Stimulated activated CD4-positive, alpha-beta T cell treated with anti-CD3 and anti-CD28 coated beads, Interleukin-12 subunit alpha, Interleukin-12 subunit beta, amount 100 ng/mL, for 24 hours (primary cell): ENCODE measurements at places on chromosomes 13 and 19.

GRCh38 chr19:49677231-49677900 is at the start of gene PRMT1:
Gene PRMT1 (plus strand): TSS chr19:49677271. CDS start chr19:49677281, 10 bp downstream.
- DNase-seq: no peak

GRCh38 chr13:23794267-23795161 is 94.7 kb downstream of the MIPEP start:
- no peak for DNase-seq

DNA sequence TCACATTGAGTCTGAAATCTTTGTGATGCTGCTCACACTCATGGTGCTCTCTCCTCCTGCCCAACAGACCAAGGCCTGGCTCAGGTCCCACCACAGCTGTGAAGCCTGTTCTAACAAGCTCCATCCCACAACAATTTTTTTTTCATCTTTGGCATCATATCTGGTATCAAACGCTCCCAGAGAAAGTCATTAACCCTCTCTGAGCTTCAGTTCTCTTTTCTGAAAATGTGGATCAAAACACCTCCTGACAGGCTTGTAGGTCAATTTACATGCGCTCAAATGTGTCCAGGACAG is 224.4 kb downstream of the LACC1 start:
- DNase-seq: no peak

DNA sequence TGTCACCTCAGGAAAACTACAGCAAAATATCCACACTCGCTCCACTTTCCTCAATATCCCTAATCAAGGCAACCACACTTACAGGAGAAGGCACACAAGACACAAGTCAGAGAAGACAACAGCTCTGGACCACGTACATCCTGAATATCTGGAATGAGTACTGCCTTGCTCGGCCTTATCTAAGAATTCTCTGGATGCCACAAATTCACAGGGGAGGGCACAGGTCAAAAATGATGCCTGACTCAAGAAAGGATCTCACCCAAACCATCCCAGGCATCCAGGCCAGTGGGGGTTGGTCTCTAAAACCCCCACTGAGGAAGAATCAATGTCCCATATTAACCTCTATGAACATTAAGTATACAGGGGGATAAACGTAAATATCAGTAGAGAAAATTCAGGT is 29.9 kb downstream of the ATP7B start:
- no peak for DNase-seq

DNA sequence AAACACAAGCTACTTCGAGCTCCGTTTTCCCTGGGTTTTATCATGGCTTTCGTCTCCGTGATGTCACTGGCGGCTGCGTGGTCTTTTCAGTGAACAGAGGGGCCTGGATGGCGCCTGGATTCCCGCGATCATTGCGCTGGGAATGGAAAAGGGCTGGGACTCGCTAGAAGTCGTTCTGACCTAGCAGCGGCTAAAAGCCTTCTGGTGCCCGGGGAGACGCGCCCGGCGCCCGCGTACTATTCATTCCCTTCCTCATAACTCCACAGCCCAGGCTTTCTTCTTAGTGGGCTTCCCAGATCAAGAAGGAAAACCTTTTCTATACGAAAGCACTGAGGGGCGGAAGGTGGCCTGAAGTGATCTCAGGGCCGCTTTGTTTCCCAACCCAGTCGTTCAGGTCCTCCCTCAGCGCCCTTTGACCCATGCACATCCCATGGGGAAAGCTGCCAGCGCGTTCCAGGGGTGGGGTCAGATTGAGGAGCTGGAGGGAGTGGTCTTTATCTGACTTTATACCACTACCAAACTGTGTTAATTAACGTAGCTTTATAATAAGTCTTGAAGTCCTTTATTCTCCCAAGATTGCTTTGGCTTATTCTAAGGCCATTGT is 96.6 kb downstream of the ELF1 start:
- no peak for DNase-seq

DNA sequence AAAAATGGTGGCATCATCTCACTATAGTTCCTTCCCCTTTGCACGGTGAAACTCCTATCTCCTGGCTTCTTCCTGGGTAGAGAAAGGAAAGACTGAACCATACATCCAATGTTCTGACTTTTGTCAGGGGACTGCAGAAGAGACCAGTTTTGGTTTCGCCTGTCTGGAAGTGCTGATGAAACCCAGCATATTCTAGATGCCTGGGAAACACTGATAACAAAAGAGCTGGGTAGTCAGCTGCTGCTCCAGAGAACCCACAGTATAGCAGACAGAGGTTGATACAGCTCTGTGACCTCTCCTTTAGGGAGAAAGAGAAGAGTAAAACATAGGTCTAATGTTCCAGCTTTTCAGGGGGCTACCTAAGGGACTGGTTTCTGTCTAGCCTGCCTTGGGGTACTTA is 695.3 kb downstream of the DIAPH3 start:
- DNase-seq: no peak

DNA sequence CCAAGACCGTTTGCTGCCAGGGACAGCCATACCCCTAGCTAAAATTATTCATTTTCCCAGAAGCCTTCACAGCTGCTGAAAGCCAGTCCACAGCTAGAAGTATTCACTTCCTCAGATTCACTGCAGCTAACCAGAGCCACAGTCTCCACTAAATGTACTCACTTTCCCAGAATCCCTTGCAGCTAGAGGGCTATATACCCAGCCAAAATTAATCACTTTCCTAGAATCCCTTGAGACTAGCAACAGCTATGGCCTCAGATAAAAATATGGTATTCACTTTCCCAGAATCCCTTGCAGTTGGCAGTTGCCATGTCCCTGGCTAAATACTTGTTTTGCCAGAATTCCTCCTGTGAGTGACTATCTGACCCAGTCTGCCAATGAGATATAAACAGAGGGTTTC is 13.8 kb upstream of the MEIS3 start:
- no peak for DNase-seq

DNA sequence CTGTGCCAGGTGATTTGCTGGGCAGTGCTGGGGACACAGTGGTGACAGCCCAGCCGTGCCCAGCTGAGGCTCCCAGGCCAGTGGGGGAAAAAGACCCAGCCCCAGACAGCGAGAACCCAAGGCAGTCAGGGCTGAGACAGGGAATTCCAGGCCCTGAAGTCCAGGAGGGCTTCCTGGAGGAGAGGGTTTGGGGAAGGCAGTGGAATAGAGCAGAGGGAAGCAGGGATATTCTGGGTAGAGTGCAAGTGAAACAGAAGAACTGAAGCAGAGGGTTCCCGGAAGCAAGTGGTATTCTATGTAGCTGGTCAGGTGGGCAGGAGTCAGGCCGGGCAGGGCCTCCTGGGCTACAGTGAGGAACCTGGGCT is 1.3 kb upstream of the CEACAM16 start:
- DNase-seq: no peak

- DNase-seq: peak; percentile 63
Observed at GRCh38 chr19:10603084-10603872, 16.2 kb upstream of the AP1M2 start.

GRCh38 chr19:28737021-28737895 is 475.7 kb downstream of the UQCRFS1 start:
- no peak for DNase-seq

DNA sequence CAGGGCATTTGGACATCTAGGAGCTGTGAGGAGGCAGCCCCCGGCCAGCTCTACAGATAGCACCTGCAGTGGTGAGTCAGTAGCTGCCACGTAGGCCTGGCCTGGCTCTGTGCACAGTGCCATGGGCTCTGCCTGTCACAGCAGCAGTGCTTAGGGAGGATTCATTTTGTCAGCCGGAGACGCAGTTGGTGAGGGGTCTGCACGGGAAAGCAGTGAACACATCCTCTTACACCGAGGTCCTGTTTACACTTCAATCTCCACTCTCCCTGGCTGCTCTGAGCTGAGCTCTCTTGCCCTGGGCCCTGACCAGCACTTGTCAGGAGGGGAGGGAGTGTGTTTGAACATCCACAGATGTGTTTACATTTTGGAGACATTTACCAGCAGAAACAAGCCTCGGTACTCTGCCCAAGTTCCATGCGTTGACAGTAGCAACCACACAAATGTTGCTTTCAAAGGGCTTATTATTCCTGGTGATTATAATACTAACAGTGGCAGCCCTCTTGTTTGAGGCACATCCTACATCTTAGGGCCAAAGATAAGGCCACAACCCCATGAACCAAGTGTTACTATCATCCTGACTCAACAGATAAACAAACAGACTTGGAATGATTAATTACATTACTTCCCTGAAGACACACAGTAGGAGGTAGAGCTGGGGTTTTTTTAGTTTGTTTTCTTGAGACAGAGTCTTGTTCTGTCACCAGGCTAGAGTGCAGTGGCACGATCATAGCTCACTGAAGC is 148.9 kb downstream of the USP12 start:
- DNase-seq: no peak

GRCh38 chr13:66745307-66745706 is 484.8 kb downstream of the PCDH9 start:
- DNase-seq: no peak

- no peak for DNase-seq
Observed at GRCh38 chr13:107867701-107868661, 347.4 kb downstream of the LIG4 start.
